ENCODE measurements at places on chromosomes 5 and 9.

DNA sequence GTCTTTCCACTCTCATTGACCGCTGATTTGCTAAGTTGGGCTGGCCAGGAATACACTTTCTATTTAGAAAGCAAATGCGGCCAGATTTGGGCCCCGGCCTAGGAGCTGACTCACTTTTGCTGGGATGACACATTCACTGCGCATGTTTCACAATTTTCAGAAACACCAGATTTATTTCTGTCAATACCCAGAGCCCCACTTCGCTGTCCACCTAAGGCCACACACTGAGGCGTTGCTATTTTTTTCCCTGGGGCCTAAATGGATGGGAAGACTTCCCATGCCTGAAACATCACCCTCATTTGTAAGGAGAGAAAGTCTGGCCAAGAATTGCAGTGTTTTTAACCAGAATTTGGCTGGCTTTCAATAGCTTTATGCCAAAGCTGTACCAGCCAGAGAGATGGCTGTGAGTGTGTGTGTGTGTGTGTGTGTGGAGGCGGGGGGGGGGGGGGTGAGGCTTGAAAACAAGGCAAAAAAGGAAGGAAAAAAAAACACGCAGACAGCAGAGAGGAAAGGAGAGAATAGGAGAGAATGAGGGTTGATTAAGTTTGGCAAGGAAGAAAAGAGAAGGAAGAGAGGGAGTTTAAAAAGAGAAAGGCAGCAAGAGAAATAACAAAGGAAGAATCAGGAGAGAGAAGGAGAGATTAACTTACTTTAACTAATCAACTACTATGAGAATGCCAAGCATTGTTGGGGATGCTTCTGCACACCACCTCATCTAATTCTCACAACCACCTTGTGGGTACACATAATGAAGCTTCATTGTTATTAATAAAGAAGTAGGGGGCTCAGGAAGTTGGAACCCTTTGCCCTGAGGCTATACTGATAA, 261.4 kb upstream of the KLF4 start:
- DNase-seq: peak; percentile 99

- peak; percentile 80 for DNase-seq
These were observed 209.0 kb downstream of the CWC27 start for GRCh38 chr5:64977779-64978178.

- DNase-seq: no peak
These were observed 48.7 kb downstream of the RICTOR start for GRCh38 chr5:39025456-39025855.

GRCh38 chr5:172452398-172453205, 1.7 kb downstream of the SH3PXD2B start:
- peak; percentile 75 for DNase-seq

DNA sequence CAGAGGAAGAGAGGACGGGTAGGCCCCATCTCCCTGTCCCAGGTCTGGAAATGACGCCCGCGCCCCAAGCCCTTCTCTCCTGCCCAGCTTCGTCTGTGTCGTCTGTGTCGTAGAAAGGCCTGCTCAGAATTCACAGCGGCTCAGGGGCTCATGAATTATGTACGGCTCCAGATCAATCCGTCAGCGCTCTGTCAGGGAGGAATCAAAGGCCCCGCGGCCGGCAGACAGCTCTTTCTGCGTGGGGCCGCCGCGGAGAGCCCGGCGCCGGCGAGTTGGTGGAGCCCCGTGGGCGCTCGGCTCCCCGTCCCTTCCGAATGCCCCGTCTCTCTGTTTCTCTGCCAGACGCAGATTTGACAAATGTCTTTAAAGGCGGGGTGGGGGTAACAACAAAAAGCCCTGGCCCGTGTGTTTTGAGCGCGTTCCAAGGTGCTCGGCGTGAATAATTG, 83.8 kb upstream of the RAPGEF1 start:
- DNase-seq: no peak

- DNase-seq: no peak
These were observed 609.2 kb downstream of the CSNK1G3 start for GRCh38 chr5:124121198-124121597.

- DNase-seq: peak; percentile 42
These were observed 122.8 kb upstream of the TBC1D2 start for GRCh38 chr9:98378206-98378780.

DNA sequence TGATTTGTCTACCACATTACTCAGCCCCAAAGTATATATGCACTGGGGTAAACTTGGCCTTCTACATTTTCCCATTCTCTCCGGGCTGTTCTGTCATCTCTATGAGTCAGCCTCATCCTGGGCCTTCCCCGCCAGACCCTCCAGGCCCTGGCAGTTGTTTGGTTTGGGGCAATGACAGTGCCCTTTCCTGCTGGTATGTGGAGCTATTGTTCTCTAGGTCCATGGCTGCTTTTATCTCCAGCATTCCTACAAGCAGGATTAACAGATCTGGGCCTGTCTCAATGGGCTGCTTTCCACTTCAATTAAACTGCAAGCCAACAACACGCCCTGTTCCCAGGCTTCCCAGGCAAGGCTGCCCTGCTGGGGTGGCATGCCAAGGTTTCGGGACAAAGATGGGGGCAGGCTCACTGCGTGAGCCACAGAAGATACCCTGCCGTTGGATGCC, 136.4 kb downstream of the SLIT3 start:
- DNase-seq: peak; percentile 69

DNA sequence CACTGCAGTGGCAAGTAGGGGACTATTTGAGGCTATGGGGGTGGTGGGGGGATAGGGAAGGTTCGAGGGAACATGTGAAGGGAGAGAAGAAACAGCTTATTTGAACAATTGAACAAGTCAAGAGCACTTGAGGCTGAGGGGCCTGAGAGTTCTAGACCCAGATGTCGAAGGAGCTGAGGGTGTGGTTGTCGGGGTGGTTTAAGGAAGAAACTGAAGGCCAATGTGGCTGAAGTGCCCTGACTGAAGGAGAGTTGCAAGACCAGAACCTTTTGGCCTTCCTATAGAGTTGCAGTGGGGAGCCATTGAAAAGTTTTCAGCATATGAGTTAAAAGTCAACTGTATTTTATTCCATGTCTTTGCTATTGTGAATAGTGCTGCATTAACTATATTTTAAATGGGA, 19.1 kb downstream of the FOCAD start:
- DNase-seq: no peak

DNA sequence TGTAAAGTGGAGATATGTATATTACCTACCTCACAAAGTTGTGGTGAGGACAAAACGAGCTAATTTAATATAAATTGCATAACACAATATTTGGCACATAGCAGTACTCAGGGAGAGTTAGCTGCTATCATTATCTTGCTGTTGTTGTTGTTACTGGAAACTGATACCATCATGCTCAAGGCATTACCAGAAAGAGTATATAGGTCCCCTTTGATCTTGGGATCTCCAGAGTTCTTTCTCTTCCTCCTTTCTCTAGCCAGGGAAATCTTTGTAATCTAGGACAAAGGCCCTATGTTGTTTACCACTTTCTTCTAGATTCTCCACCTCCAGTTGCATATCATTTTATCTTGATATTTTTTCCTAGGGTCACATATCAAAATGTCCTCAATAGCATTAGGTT, 114.8 kb upstream of the RASA1 start:
- DNase-seq: no peak

DNA sequence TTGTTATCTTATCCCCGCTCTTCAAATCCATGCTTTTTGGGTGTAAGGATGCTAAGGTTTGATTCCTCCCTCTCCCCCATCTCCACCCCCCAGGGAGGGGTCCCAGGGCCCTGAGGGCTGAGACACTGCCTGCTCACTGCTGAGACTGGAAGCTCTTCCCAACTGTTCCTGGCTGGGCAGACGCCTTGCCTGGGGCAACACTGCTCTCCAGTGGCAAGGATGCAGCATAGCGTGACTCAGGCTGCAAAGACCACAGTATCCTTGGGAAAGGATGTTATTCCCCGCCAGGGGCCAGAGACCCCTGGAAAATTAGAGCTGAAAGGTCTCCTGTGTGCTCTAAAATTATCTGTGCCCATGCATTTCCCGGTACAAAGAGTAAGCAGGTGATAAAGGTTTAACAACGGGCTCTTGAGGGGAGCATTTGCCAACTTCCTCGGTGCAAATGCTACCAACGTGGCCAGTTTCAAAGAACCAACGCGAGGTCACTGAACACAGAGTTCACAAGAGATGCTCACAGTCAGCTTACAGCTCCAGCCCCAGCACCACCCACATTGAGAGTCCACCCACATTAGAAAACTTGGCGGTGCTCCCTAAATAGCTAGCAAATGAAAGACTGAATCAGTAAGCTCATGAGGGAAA, 271.9 kb downstream of the NSG2 start:
- DNase-seq: peak; percentile 65

- no peak for DNase-seq
These were observed 657.9 kb upstream of the ST8SIA4 start for GRCh38 chr5:101561018-101561417.

DNA sequence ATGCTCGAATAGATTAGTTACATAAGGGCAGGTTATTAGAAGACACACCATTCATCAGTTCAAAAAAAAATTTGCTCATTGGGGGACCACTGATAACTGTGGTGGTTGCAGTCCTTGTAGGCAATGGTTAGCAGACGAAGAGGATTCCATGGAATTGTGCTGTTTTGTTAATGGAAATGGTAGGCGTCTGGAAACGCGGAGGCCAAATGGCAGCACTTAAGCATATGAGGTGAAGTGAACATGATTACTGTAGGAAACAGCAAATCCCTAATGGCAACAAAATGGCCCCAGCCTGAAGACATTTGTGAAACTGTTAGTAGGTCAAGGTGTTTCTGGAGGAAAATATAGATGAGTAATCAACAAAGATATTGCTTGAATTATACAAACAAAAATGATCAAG, 535.4 kb upstream of the PTPRD start:
- no peak for DNase-seq

DNA sequence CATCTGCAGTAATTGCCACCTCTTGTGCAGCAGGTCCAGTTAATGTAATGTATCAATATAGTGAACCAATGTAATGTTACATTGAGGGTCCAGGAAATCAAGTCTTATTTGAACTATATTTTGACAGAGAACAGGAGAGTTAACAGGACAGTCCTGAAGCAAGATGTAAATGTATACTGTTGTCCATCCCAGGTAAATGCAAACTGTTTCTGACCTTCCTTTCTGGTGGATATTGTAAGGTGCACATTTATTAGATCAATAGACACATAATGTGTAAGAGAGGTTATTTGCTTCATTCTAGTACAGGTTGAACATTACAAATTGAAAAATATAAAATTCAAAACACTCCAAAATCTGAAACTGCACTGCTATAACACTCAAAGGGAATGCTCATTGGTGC, 23.4 kb upstream of the FBXW11 start:
- DNase-seq: no peak

GRCh38 chr9:123742009-123742767, 187.7 kb downstream of the DENND1A start:
- peak; percentile 73 for DNase-seq

DNA sequence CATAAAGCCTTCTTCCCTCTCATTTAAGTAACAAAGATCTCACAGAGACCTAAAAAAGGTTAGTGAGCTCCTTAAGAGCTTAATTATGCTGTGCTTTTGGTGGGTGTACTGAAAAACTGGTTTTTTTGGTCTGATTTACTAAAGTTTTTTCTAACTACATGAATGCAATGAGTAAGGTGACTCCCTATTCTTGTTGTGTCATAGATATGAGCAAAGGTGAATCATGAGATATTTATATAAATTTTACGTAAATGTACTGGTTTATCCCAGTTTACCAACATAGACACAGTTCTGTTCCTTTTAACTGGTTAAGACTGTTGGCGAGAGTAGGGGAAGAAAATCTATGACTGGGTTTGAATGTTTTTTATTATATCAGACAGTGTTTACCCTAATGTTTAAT, 250.5 kb downstream of the NR2F1-AS1 start:
- peak; percentile 49 for DNase-seq

DNA sequence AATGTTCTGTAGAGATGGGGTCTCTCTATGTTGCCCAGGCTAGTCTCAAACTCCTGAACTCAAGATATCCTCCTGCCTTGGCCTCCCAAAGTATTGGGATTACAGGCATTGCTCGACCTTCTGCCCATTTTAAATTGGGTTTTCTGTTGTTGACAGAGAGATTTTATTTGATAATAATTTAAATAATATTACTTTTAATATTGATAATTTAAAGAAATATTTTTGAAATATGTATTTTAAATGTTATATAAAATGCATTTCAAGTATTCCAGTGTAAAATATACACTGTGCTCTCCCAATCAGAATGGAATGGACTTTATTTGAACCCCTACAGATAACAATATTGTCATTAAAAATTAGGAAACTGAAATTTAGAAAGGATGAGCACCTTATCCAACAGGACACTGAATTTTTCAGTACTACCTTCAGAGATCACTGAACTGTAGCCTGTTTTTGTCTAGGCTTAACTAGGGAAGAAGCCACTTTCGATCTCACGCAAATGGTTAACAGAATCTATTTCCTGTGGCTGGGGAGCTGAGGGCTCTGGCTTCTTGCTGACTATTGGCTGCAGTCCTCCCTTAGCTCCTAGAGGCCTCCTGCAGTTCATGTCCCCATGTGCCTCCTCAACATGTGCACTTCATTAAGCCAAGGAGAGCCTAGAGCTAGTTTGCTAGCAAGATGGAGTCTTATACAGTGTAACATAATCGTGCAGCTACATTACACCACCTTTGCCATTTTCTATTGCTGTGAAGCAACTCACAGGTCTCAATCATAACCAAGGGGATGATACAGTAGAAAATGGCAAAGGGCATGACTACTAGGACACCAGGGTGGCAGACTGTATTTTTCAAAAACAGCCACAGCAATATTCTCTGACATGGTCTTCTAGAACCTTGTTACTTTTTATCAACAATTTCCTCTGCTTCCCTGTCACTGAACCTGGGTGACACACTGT, 150.0 kb downstream of the CDC42SE2 start:
- DNase-seq: no peak

DNA sequence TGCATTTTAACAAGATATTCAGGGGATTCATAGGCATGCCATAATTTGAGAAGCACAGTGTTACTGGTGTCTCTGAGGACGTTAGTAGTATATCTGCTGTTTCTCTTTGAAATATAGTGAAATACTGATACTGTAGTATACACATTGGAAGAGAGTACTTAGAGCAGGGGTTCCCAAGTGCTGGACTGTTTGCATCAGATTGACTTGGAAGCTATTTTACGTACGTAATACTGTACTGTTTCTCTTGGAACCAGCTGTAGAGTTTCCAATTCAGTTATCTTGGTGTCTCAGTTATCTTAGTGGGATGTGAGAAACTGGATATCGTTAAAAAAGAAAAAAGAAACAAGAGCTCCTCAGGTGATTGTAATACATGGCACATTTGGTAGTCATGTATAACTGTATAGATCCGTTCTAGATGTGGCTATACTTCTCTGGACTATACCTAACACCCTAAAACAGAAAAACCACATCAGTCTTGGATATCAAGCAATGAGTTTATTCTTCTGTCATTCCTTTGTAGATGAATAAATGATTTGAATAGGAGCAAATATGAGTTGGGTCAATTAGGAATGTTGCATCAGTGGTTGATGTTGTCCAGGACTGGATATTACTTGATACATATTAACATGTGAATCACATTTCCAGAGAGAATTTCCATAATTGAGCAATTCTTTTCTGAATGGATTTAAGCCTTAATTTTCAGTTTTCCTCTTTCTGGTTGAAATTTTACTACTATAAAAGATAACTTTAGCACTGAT, 33.4 kb downstream of the PRRC1 start:
- DNase-seq: peak; percentile 44

- DNase-seq: no peak
These were observed 64.2 kb upstream of the RANBP3L start for GRCh38 chr5:36365896-36366295.

All from fibroblast of pulmonary artery (primary cell).